Aorta (tissue), 5 donors: ENCODE measurements at places on chromosomes 16 and 17. TPM values are rescaled to one million over a fixed set of nuclear protein-coding genes. Genes with fewer than 3 reads are reported as not detected.

KCNJ12 gene
- total RNA-seq = 4.0 TPM

GSG1L gene
- 1.6 TPM for total RNA-seq

CDH5 gene
- total RNA-seq = 38.2 TPM

SYNGR3 gene
- 0.57 TPM for total RNA-seq

ALOX12 gene
- total RNA-seq = not detected

CD300H gene
- total RNA-seq = not detected

GRCh38 chr16:55479430-55480140, 587 bp downstream of the MMP2 start:
- no peaks in the 10 kb centered on the region for H3K36me3 ChIP-seq
- peak overlapping the region; percentile 37 for H3K4me3 ChIP-seq
- H3K4me1 ChIP-seq = no peaks in the 10 kb centered on the region
- peak overlapping the region; percentile 70 for H3K27ac ChIP-seq
- H3K27me3 ChIP-seq = no peaks in the 10 kb centered on the region

GRCh38 chr16:61233713-61234112, 802.5 kb downstream of the CDH8 start:
- DNase-seq = no peak
- no peak overlapping the region for H3K27ac ChIP-seq
- no peaks in the 10 kb centered on the region for H3K27me3 ChIP-seq
- no peaks in the 10 kb centered on the region for H3K36me3 ChIP-seq
- H3K4me1 ChIP-seq = no peaks in the 10 kb centered on the region

DNA sequence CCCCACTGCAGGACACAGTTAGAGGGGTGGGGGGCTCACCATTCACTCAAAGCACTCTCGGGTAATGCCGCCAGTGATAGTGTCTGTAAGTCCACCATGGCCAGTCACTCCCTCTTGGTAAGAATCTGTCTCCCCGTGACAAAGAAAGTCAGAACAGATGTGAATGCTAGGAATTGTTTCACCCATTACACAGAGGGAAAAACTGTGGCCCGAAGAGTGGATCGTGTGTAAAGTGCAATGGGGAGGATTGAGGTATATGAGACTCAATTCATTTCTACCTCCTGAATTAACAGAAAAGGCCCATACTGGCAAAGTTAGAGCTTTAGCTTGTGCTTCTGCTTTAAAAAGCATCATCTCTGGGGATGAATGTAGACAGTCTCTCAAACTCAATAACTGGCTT, 17.5 kb upstream of the SLC6A2 start:
- no peak for DNase-seq
- no peaks in the 10 kb centered on the region for H3K36me3 ChIP-seq

- H3K36me3 ChIP-seq = no peaks in the 10 kb centered on the region
- no peak overlapping the region for H3K4me3 ChIP-seq
- no peaks in the 10 kb centered on the region for H3K27me3 ChIP-seq
Observed at GRCh38 chr16:23962001-23962400, 126.2 kb downstream of the PRKCB start.

- DNase-seq = no peak
- H3K36me3 ChIP-seq = no peaks in the 10 kb centered on the region
- H3K4me3 ChIP-seq = no peak overlapping the region
- H3K27me3 ChIP-seq = no peaks in the 10 kb centered on the region
Observed at GRCh38 chr16:83365166-83365565, 442.6 kb upstream of the HSBP1 start.

GRCh38 chr16:30184096-30184890, 891 bp downstream of the CORO1A start:
- DNase-seq = peak; percentile 69
- no peaks in the 10 kb centered on the region for H3K36me3 ChIP-seq
- no peaks in the 10 kb centered on the region for H3K4me1 ChIP-seq
- H3K27ac ChIP-seq = no peak overlapping the region

DNA sequence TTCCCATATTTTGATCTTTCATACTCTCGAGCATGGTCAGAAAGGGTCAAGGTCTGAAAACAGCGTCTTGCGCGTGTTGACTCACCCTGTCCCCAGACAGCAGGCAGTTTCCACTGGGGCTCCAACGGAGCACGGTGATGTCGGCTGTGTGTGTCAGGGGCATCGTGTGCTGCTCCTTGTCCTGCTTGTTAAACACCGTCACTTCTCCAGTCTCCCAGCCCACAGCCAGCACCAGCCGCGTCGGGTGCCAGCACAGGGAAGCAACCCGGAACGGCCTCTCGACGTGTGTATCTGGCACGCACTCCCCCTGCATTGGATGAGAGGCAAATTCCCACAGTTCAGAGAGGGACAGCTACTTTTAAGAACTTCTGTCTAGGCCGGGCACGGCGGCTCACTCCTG, 9.6 kb downstream of the IFT140 start:
- no peaks in the 10 kb centered on the region for H3K27me3 ChIP-seq
- H3K4me3 ChIP-seq = no peak overlapping the region
- DNase-seq = no peak

GRCh38 chr17:41507315-41507880, 2.0 kb upstream of the KRT13 start:
- DNase-seq = no peak
- no peak overlapping the region for H3K27ac ChIP-seq

- no peak for DNase-seq
- no peak overlapping the region for H3K27ac ChIP-seq
- no peaks in the 10 kb centered on the region for H3K36me3 ChIP-seq
- no peaks in the 10 kb centered on the region for H3K27me3 ChIP-seq
- H3K4me3 ChIP-seq = no peak overlapping the region
- H3K4me1 ChIP-seq = peaks cover 7% of the 10 kb centered on the region
Observed at GRCh38 chr16:70752426-70752825, 48.5 kb downstream of the VAC14 start.

- H3K4me3 ChIP-seq = peak overlapping the region; percentile 66
- peak; percentile 88 for DNase-seq
- no peaks in the 10 kb centered on the region for H3K4me1 ChIP-seq
- H3K27me3 ChIP-seq = no peaks in the 10 kb centered on the region
- no peak overlapping the region for H3K27ac ChIP-seq
- H3K36me3 ChIP-seq = no peaks in the 10 kb centered on the region
Observed at GRCh38 chr16:2904100-2904921, 7.4 kb upstream of the FLYWCH1 start.

DNA sequence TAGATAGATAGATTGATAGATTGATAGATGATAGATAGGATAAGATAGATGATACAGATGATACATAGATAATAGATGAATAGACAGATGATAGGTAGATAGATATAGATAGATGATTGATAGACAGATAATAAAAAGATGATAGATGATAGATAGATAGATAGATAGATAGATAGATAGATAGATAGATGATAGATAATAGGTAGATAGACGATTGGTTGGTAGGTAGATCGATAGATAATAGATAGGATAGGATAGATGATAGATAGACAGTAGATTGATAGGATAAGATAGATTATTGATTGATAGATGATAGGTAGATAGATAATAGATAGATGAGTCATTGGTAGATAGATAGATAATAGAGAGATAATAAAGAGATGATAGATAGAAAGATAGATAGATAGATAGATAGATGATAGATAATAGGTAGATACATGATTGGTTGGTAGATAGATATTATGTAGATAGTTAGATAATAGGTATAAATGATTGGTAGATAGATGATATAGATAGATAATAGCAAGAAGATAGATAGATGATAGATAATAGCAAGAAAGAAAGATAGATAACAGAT, 109.4 kb upstream of the C16orf82 start:
- no peak overlapping the region for H3K4me3 ChIP-seq
- H3K36me3 ChIP-seq = no peaks in the 10 kb centered on the region
- H3K27ac ChIP-seq = no peak overlapping the region
- DNase-seq = no peak

GRCh38 chr17:79799174-79799537, 2.3 kb upstream of the CBX8 start:
- no peak overlapping the region for H3K4me3 ChIP-seq
- no peaks in the 10 kb centered on the region for H3K27me3 ChIP-seq
- DNase-seq = no peak
- H3K36me3 ChIP-seq = no peaks in the 10 kb centered on the region
- H3K4me1 ChIP-seq = no peaks in the 10 kb centered on the region

DNA sequence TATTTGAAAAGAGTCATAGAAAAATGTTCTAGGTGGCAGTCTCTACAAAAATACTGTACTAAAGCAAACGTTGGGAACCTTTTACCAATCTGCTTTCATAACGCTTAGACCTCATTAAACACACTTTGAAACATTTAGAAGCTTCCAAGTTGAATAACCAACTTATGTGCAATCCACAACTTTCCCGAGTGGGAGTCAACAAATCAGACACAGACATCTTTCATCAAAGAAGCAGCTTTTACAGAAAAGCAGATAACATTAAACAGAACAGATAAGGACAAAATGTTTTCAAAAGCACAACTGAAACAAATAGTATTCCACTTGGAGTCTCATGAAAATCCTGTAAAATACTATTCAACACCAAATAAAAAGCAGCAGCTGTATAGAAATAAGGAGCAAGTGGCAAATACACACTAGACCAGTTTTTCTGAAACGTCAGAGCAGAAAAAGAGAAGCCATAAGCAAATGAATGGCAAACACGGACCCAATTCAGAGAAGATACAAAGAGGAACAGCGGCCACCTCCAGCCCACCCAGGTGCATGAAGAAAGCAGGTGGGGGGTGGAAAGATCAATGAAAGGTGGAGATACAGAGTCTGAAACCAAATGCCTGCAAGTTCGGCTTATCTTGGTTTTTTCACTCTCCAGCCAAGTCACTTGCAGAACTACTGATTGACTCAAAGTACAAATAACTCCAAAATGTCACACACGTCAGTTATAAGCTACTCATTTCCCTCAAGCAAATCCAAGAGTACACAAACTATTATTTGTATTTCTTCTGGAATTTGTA, 18.4 kb upstream of the FBF1 start:
- peaks cover 5% of the 10 kb centered on the region for H3K36me3 ChIP-seq
- no peak overlapping the region for H3K4me3 ChIP-seq
- no peak for DNase-seq
- H3K27me3 ChIP-seq = no peaks in the 10 kb centered on the region
- no peak overlapping the region for H3K27ac ChIP-seq

- H3K27ac ChIP-seq = no peak within 1 kb of the TSS
- no peaks in the 10 kb centered on the region for H3K4me1 ChIP-seq
- H3K4me3 ChIP-seq = no peak within 1 kb of the TSS
- H3K36me3 ChIP-seq = no peaks in the 10 kb centered on the region
- no peaks in the 10 kb centered on the region for H3K27me3 ChIP-seq
Observed at GRCh38 chr16:66366433-66367299, at the start of gene CDH5. Gene CDH5 (plus strand): TSS chr16:66366691. CDS start chr16:66379338, 12,647 bp downstream.

DNA sequence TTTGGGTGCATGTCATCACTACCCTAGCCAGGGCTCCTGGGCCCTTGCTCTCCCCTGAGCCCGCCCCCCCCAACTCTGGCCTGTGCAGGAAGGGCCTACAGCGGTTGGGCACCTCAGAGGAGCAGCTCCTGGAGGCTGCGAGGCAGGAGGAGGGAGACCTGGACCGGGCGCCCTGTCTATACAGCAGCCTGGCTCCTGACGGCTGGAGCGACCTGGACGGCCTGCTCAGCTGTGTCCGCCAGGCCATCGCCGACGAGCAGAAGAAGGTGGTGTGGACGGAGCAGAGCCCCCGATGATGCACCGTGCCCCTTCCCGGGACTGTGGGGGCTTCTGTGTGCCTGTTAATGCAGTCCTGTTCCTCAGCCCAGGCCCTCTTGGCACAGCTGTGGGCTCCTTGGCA, 12.1 kb downstream of the SGSH start:
- no peaks in the 10 kb centered on the region for H3K27me3 ChIP-seq
- no peaks in the 10 kb centered on the region for H3K4me1 ChIP-seq
- no peak overlapping the region for H3K4me3 ChIP-seq
- no peak overlapping the region for H3K27ac ChIP-seq
- no peak for DNase-seq

- no peaks in the 10 kb centered on the region for H3K36me3 ChIP-seq
- DNase-seq = no peak
- H3K4me1 ChIP-seq = no peaks in the 10 kb centered on the region
- H3K27ac ChIP-seq = no peak overlapping the region
- H3K27me3 ChIP-seq = no peaks in the 10 kb centered on the region
Observed at GRCh38 chr17:8052256-8053252, 13.7 kb downstream of the ALOX15B start.

- no peak overlapping the region for H3K27ac ChIP-seq
- H3K4me3 ChIP-seq = no peak overlapping the region
- DNase-seq = no peak
- no peaks in the 10 kb centered on the region for H3K27me3 ChIP-seq
- no peaks in the 10 kb centered on the region for H3K36me3 ChIP-seq
Observed at GRCh38 chr16:87363771-87364455, 19.7 kb downstream of the FBXO31 start.

GRCh38 chr16:23496821-23497542, 13.3 kb downstream of the GGA2 start:
- DNase-seq = no peak
- no peaks in the 10 kb centered on the region for H3K36me3 ChIP-seq
- no peak overlapping the region for H3K4me3 ChIP-seq
- no peak overlapping the region for H3K27ac ChIP-seq
- no peaks in the 10 kb centered on the region for H3K4me1 ChIP-seq

DNA sequence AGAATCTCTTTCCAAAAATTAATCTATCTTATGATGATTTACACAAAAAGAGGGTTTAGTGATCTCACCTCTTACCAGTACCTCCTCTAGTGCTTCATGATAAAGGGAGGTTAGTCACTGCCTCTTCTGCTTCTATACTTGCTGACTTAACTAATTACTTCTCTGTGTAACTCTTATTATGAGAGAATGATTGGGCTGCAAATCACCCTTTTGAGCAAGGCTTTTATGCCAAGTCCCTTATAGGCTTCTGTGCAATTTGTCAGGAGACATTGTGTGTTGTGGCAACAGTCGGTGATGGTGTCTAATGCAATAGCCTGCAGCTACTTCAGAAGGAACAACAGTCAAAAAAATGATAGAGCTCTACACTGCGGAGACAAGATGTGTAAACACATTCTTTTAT, 1568.1 kb upstream of the GOT2 start:
- H3K4me1 ChIP-seq = no peaks in the 10 kb centered on the region
- no peaks in the 10 kb centered on the region for H3K27me3 ChIP-seq
- no peaks in the 10 kb centered on the region for H3K36me3 ChIP-seq

- H3K27me3 ChIP-seq = no peaks in the 10 kb centered on the region
- H3K36me3 ChIP-seq = no peaks in the 10 kb centered on the region
- no peak overlapping the region for H3K27ac ChIP-seq
- H3K4me1 ChIP-seq = no peaks in the 10 kb centered on the region
- H3K4me3 ChIP-seq = no peak overlapping the region
Observed at GRCh38 chr16:66658143-66658859, 38.2 kb downstream of the CMTM4 start.

DNA sequence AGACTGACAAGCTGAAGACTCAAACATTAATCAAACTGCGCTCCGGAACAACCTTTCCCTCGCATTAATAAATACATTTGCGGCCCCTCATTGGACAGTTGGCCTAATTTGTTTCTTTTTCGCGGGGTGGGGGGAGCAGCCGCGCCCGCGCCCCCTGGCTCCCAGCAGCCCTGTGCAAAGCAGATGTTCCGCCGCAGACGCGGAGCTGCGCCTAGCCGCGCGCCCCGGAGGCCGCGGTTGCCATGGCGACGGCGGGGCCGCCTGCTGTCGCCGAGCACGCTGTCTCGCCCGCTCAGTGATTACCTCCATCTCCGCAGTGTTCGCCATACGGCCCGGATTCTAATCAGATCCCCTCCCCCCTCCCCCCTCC, 25.5 kb downstream of the COPZ2 start:
- no peaks in the 10 kb centered on the region for H3K36me3 ChIP-seq
- no peaks in the 10 kb centered on the region for H3K4me1 ChIP-seq

- H3K27ac ChIP-seq = no peak overlapping the region
- H3K36me3 ChIP-seq = no peaks in the 10 kb centered on the region
- H3K4me3 ChIP-seq = no peak overlapping the region
- DNase-seq = no peak
Observed at GRCh38 chr17:80643326-80644099, 98.9 kb downstream of the RPTOR start.

GRCh38 chr16:71564335-71564967, 12.4 kb downstream of the TAT start:
- H3K27me3 ChIP-seq = no peaks in the 10 kb centered on the region
- DNase-seq = no peak
- no peaks in the 10 kb centered on the region for H3K36me3 ChIP-seq
- H3K27ac ChIP-seq = no peak overlapping the region
- H3K4me3 ChIP-seq = peak overlapping the region; percentile 62
